ENCODE measurements at places on chromosomes 7 and 10.
A peak's percentile ranks its signal among the peaks of the same experiment; 100 is the strongest.

DNA sequence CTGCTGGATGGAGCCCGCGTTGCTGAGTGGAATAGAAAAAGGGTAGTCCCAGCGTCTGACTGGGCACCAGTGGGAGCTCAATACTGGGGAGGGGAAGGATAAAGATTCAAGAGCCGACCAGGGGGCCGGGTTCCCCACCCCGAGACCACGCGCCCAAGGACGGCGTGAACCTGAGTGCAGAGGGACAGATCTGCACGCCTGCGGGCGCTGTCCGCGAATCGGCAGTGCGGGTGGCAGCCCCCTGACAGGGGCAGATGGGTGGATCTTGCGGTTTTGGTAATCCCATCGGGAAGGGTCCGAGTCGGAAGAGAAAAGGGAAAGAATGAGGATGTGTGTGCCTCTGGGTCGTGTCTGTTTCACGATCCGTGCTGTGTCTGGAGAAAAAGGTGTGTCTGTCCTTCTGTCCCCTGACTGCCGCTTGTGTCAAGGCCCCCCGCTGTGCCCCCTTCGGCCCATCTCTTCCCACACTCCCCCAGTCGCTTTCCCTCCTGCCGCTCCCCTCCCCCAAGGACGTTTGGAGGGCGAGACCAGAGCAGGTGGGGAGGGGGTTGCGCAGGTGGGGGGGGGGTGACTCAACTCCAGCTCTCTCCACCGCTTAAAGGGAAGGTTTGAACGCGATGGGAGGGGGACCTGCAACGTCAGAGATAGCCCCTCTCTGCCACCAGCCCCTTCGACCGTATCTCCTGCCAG is 734 bp upstream of the VGF start:
- no peak for DNase-seq

DNA sequence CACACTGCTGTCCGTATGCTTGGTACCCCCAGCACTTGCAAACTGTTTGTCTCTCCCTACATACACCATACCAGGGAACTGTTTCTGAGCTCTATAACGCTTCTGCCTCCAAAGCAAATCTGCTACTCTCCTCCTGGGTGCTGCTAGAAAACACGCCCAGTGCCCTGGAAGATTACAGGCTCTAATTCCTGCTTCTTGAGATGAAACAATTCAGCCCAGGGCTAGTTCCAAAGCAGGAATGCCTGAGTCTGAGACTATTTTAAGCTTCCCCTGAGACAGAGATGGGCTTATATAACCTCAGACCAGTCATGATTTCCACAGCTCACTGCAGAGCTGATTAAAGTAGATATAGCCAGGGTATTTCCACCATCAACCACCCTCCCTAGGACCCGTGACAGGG is 327.1 kb downstream of the GPR158 start:
- DNase-seq, result no peak

DNA sequence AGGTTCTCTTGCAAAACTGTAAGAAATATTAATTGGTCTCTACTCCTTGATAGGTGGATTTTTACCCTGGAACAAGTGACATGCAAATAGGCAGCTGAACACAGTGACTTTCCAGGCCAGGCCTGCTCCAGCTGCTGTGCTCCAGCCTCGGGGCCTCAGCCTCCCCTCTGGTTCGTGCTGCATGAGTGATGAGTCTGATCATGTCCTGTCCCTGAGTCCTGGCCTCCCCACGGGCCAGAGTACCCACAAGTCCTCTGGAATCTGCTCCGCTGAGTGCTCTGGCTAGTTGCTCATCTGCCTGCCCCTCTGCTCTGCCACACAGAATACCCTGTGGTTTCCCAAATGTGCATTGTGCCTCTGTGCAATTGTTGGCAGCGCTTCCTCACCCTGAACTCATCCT is 80.1 kb upstream of the PDZD8 start:
- no peak for DNase-seq

DNA sequence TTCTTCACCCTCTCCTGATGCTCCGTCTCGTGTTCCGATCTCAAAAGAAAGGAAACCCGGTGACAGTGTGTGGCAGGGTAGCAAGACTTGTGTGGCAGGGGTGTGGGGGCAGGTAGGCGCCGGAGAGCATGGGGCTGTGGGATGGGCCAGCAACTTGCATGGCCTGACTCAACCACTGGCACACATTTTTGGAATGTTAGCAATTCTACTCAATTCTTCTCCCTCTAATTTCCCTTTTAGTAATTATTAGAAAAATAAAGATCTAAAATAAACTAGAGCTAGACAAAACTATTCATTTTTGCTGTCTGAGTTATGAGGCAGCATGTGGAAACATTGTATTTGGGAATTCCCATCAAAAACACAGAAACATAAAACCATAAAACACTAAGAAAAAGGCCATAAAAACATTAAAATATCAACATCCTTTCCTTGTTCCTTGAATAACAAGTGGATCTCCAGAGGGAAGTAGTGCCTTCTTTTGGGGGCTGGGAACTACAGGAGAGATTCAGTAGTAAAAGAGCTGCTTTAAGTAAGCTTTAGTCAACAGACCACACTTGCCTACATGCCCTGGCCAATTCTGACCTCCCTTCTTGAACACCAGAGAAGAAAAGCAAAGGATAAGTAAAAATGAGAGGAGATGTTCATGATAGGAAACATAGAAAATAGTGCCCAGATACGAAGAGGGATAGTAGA is 21.8 kb downstream of the SEMA3C start:
- DNase-seq, result no peak

DNA sequence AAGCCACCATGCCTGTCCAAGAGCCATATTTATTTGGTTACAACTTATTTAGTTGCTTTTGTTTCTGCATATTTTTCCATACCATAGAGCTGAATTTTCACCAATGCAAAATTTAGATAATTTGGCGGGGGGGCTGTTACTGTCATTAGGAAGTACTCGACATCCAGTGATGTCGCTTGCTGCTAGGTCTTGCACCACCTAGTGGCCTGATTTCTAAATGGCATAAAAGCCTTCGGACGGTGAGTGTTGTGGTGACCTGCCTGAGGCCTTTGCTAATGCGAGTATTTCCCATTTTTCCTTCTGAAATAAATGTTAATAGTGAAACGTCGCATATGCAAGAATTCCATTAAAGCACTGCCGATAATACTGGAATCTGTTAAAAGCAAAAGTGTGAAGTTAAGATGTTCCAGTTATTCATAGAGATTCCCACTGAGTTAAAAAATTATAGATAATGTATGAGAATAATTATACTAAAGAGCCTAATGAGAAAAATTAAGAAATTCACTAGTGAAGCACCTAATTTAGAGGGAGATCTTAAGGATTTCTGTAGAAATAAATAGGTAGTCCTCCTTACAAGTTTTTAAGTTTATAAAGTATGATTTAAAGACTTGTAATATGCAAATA is 86.1 kb upstream of the DNAJB6 start:
- DNase-seq, result peak; percentile 44

DNA sequence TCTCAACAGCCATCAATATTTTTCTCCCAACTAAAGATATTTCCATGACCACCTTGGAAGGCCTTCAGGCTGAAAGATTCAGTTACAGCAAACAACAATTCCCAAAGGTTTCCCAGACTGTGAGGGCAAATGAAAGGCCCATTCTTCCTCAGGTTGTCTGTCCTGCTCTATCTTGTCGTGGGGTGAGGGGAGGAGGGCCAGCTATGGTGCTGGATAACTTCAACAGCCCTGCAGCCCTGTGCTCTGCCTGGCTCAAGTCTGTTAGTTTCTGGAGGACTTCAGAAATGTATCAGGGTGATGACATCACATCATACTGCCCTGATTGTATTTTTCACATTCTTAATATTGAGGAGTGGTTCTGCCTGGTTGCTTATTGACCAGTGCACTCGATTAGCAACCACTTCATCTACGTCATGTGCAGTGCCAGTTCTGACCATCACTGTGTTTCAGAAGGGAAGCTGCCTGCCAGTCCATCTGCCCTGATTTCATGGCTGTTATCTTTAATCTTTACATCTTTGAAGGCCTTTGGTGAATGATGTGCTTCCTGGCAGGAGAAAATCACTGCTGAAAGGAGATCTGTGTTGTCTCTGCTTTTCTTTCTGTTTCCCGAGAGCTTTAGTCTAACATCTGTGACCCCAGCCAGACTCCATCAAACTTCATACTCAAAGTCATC is 135.5 kb downstream of the NRF1 start:
- no peak for DNase-seq

DNA sequence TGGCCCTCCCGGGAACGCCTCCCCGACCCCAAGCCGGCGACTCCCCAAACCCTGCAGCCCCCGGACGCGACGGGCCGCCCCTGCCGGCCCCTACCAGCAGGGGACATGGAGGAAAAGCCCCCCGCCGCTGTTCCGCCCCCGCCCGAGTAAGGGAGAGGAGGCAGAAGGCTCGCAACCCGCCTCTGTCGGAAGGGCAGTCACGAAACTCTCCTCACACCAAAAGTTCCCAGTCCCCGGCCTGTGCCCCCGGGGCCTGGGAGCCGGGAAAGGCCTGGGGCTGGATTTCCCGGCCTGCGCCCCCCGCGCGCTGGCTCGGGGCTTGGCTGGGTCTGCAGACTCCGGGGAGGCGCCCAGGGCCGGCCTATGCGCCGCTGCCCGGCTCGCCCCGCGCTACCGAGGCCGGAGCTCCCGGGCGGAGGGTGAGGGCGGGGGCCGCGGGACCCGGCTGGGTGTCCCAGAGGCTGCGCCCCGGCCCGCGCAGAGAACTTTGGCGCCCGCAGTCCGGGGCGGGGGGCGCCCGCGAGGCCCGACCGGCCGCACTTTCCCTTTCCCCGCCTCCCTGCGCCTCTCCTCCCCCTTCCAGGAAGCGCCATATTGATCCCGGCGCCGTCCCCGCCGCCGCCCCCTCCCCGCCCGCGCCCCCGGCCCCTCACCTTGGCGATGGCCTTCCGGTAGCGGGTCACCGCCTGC is 728 bp downstream of the PARD3 start:
- DNase-seq, result peak; percentile 73

- no peak for DNase-seq
Observed at GRCh38 chr10:31374146-31374696, 55.2 kb downstream of the ZEB1 start.

GRCh38 chr7:102415685-102416225 is 17.6 kb upstream of the ORAI2 start:
- DNase-seq, result no peak

GRCh38 chr7:137981175-137981574 is 20.7 kb downstream of the CREB3L2 start:
- no peak for DNase-seq

DNA sequence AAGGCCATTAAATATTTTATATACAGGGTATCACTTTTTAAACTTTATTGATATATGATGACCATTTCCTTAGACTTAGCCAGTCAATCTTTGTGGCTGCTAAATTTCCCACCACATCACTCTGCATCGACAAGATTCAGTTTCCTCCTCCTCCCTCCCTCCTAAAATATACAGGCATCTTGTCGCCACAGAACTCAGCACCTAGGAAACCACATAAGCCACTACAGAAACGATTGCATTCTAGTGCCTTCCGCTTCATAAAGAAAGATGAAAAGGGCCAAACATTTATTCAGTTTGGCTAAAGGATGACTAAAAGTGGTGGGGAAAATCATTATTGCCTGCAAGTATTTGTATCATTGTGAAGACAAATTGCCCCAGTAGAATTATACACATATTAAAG is 30.7 kb downstream of the ERCC6 start:
- no peak for DNase-seq

- no peak for DNase-seq
Observed at GRCh38 chr7:46838463-46838862, 743.4 kb downstream of the TNS3 start.

DNA sequence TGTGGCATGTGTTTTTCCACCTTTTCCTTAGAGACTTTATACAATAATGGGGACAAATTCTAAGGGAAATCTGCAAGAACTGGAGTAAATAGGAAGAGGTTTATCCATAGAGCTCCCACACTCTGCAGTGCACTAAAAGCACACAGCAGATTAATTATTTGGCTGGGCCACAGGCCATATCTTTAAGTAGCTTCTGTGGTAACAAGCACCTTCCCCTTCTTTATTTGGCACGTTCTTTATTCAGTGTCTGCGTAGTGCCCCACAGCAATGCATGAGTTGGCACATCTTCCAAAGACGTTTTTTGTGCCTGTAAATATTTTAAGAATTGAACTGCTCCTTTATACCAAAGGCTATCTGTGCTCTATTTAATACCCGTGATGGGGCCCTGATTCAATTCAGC is 104.9 kb upstream of the MBL2 start:
- no peak for DNase-seq

DNA sequence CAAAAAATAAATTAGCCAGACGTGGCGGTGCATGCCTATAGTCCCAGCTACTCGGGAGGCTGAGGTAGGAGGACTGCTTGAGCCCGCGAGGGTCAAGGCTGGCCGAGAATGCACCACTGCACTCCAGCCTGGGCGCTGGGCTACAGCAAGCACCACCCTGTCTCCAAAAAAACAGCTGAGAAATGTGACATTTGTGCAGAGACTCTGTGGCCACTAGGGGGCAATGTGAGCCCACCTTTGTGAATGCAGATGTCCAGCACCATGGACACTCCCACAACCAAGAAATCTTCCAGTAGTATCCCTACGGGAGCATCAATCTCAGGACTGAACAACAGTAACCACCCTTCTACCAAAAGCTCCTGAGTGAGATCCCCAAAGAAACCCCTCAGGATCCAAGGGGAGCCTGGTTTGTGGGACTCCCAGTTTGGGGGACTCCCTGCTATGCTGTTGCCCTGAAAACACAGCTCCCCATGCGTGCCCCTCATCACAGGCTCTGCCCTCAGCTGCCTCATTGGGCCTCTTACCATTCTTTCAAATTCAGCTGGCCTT is 6.2 kb upstream of the AHCYL2 start:
- peak; percentile 74 for DNase-seq

DNA sequence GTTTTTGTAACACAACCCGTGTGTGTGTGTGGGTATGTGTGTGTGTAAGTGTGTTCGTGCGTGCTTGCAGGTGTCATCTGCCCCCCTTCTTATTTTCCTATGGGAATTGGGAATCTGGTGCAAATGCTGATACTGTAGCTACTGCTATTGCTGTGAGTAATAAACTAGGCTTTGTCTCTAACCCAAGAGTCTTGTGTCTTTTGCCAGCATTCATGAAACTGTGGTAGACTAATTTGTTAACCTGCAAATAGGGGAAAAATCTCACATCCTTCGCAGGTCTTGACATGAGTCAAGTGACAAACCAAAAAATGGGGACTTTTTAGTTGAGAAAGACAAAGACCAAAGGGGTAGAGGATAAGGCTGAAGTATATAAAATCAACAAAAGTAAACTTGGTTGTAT is 57.9 kb upstream of the FAM133B start:
- DNase-seq, result no peak

- DNase-seq, result no peak
Observed at GRCh38 chr7:33452805-33453502, 323.6 kb downstream of the BBS9 start.

GRCh38 chr10:44640429-44640828 is 255.5 kb upstream of the CXCL12 start:
- DNase-seq, result no peak

DNA sequence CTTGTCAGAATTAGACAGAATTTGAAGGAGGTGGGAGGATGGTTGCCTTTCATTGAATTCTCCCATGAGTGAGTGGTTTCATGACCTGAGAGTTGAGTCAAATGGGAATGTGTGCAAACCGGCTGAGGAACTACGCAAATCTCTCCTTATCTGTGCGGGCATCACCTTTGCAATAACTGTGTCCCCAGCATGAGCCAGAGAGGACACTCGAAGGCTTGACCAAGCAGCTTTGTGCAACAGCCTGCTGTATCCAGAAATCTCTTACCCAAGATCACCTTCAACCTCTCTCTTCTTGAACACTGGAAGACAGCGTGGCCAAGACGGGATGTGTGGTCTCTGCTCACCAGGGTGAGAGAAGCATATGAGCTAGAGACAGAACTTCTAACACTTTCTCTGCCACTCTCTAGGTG is 93.8 kb upstream of the IKZF1 start:
- DNase-seq, result no peak

- no peak for DNase-seq
Observed at GRCh38 chr10:113052076-113052830, 102.2 kb downstream of the TCF7L2 start.

Data from urothelium cell line (cell line).